ENCODE measurements at places on chromosomes 2 and 18.

- DNase-seq: peak; percentile 33
Measured at GRCh38 chr2:128535953-128536352, 217.3 kb upstream of the HS6ST1 start.

- no peak for DNase-seq
Measured at GRCh38 chr2:48270209-48270608, 259.7 kb upstream of the STON1 start.

DNA sequence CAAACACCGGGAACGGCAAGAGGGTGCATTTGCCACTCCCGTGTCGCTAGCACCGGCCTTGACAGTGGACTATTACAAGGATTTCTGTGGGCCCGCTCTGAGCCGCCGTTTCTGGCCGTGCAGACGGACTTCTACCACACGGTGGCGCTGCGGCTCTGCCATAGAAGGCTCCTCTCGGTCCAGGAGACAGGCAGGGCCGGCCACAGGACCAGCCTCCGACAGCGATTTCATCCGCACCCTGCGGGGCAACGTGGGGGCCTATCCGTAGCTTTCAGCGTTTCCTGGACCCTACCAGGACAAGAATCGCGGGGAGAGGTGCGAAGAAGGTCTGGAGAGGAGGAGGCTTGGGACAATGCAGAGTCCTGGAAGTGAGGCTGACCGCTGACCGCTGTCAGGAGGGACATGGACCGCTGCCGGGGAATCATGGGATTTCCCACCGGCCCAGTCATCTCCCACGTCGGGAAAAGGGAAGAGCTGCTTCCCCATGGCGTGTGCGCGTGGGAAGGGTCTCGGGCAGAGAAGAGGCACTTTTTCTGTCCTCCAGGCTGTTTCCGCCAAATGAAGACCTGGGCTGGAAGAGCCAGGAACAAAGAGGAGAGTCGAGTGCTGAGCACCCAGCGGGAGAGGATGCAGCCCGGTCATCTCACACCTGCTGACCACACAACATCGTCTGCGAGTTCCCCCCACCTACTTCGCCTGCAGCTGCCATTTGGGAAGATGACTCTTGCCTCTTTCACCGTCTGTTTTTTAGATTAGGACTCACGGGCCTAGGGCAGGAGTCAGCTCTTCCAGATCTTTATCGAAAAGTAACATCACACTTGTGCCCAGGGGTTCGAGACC is 35.5 kb upstream of the HAAO start:
- peak; percentile 39 for DNase-seq

GRCh38 chr2:222825031-222825430 is 35.8 kb upstream of the ACSL3 start:
- DNase-seq: no peak

GRCh38 chr2:186575302-186575701 is 14.6 kb upstream of the ITGAV start:
- peak; percentile 93 for DNase-seq

DNA sequence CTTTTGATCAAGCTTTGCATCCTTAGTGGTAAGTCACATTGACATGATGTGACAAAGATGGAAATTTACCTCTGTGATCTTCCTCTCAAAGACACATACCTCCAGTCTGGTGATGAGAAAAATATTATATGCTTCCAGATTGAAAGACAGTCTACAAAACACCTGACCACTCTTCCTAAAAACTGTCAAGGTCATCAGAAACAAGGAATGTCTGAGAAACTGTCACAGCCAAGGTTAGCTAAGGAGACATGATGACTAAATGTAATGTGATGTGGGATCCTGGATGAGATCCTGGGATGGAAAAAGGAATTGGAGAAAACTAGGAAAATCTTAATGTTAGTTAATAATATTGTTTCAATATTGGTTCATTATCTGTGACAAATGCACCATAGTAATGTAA is 226.6 kb upstream of the ST6GAL2 start:
- no peak for DNase-seq

Data from AG09309 (cell line).